Stimulated activated CD8-positive, alpha-beta memory T cell treated with anti-CD3 and anti-CD28 coated beads, Interleukin-4, amount 100 ng/mL, for 24 hours (primary cell): ENCODE measurements at places on chromosomes 7 and 10.
A peak's percentile ranks its signal among the peaks of the same experiment; 100 is the strongest.

GRCh38 chr10:11231285-11231684, 213.6 kb downstream of the CELF2 start:
- no peak for DNase-seq

DNA sequence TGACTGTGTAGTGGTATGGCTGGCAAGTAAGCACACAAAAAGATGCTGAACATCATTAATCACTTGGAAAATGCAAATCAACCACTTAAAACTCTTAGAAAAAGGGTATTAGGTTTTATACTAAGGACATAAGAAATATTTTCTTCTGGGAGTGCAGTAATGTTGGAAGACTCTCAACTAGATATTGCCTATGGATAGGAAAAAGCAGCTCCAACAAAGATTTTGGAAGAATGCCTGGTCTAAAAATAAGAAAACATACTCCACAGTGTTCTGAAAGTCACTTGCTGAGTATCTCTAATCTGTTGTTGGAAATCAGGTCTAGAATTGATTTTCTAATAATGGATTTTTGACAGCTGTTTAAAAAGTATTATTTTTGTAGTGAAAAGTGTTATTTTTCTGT, 50.8 kb upstream of the PHYHIPL start:
- no peak for DNase-seq

GRCh38 chr7:78099715-78100394, 301.3 kb downstream of the PHTF2 start:
- DNase-seq: no peak

GRCh38 chr10:77293773-77294172, 343.8 kb downstream of the KCNMA1 start:
- DNase-seq: no peak

GRCh38 chr7:151782598-151783448, 94.1 kb downstream of the PRKAG2 start:
- peak; percentile 68 for DNase-seq

GRCh38 chr10:13158401-13158800, 3.0 kb upstream of the MCM10 start:
- DNase-seq: peak; percentile 8

- no peak for DNase-seq
Measured at GRCh38 chr7:138023618-138024342, 21.9 kb upstream of the CREB3L2 start.

DNA sequence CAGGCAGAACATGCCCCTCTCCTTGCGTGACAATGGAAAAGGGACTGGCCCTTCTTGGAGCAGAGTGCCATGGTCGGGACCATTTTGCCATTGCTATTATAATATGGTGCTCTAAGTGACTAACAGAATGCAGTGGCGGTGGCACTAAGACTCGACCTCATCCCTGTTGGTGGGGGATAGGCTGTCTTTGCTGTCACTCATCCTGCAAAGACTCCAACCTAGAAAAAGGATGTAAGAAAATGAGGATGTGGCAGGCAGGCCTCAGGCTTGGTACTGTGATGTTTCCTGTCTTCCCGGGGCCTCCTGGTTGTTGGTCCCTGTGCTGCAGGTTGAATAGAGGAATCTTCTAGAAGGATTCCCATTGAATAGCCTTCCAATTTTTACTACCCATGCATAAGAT, 18.6 kb downstream of the BLNK start:
- DNase-seq: no peak

- no peak for DNase-seq
Measured at GRCh38 chr7:49125246-49125645, 200.9 kb downstream of the CDC14C start.

DNA sequence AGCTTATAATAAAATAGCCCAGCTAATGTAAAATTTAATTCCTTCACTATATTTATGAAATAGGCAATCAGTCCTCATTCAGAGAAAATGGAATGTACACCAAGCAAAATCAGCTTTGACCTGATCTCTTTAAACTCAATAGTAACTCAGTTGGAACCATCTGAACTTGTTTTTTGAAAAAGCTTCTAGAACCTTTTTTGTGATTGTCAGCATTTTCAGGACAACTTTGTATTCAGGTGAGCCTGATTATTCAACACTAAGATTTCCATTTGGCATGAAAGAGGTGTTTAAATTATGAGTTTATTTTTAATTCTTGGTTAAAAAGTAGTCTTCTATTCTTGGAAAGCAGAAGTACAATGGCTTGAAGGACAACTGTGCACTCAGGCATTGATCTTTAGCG, 89.5 kb downstream of the FRMD4A start:
- DNase-seq: no peak

GRCh38 chr10:44437840-44438511, 53.1 kb upstream of the CXCL12 start:
- no peak for DNase-seq

DNA sequence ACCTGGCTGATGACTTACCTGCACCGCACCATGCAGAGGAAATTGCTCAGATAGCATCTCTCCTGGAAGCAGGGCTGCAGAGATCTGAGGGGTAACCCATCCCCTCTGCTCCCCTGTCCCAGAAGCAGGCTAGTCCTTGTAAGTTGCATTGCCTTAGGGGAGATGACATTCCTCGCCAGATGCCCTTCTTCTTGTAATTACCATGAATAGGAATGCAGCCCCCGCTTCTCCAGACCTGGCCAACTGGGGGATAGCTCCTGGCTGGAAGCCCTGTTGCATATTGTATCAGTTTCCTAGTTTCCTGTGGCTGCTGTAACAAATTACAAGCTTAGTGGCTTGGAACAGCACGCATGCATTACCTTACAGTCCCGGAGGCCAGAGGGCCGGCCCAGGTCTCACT, 47.5 kb upstream of the EN2 start:
- no peak for DNase-seq

- no peak for DNase-seq
Measured at GRCh38 chr10:5297466-5297865, 67.3 kb upstream of the UCN3 start.

GRCh38 chr7:19852192-19852591, 78.8 kb upstream of the TMEM196 start:
- no peak for DNase-seq

GRCh38 chr10:124075231-124075955, 18.0 kb downstream of the CHST15 start:
- DNase-seq: no peak

GRCh38 chr7:30977222-30977621, 13.5 kb downstream of the GHRHR start:
- no peak for DNase-seq

DNA sequence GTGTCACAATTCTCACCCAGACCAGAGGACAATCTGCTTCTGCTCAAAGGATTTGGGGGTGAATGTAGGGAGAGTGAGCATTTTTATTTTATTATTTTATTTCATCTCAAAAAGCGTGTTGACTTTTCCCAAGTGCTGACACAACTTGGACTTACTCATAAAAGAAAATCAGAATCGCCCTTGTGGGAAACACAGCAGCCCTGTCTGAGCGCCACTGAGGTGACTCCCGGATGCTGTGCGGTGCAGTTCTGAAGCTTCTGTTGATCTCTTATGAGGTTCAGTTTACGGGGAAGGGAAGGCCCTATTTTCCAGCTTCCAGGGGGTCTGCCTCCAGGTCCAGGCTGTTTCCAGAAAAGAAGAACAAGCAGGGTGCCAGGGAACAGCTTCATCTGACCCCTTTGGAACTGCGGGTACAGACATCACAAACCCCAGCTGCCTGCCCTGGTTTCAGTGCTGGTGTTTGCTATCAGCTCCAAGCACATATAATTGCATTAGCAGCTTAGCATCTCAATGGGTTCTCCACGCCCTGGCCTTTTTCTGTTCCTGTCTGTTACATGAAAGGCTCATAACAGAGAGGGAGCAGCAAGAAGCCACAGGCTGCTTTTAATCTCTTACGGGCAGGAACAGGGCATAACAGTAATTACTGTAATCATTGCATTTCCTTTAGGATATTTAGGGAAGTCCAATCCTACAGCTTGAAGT, 52.4 kb downstream of the PARP12 start:
- DNase-seq: no peak

DNA sequence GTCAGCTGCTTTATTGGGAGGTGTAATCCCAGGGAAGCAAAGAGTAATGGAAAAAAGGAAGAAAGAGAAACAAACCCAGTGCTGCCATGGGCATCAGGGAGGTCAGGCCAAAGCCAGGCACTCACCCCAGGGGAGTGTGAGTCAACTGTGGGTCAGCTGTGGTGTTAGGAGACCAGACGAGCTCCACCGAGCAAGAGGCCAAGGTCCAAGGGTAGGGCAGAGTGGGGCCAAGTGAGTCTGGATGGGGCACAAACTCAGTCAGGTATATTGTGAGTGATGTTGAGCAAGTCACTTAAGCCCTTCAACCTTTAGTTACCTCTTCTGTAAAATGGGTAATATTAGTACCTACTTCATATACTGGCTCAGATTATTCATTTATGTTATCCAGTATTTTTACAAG, 30.4 kb upstream of the CDK13 start:
- DNase-seq: no peak

DNA sequence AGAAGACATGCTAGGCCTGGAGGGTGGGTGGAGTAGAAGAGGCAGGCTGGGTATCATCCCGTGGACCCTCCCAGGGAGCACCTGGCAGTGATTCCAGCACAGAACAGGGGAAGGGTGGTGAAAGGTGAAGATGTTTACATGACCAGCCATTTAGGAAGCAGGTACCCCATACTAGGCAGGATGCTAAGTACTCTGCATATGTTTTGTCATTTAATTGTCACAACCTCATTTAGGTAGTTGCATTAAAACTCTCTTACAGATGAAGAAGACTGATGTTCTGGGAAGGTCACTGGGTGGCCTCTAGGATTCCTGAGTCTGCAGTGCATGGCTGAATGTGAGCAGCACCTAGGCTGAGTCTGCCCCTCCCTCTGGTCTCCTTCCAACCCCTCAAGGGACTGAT, 15.2 kb downstream of the ITPRIP start:
- no peak for DNase-seq

DNA sequence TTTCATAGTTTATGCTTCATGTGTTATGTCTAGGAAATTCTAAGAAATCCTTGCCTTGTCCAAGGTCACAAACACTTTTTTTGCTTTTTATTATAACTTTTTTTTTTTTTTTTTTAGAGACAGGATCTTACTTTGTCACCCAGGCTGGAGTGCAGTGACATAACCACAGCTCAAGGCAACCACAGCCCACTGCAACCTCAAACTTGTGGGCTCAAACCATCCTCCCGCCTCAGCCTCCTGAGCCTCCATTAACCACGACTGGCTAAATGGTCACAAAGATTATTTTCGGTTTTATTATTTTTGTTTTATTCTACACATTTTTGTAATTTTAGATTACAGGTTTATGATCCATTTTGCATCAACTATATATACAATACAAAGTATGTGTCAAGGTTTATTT, 7.1 kb upstream of the FAM204A start:
- DNase-seq: no peak

- DNase-seq: no peak
Measured at GRCh38 chr10:73183667-73184281, 15.9 kb downstream of the FAM149B1 start.

DNA sequence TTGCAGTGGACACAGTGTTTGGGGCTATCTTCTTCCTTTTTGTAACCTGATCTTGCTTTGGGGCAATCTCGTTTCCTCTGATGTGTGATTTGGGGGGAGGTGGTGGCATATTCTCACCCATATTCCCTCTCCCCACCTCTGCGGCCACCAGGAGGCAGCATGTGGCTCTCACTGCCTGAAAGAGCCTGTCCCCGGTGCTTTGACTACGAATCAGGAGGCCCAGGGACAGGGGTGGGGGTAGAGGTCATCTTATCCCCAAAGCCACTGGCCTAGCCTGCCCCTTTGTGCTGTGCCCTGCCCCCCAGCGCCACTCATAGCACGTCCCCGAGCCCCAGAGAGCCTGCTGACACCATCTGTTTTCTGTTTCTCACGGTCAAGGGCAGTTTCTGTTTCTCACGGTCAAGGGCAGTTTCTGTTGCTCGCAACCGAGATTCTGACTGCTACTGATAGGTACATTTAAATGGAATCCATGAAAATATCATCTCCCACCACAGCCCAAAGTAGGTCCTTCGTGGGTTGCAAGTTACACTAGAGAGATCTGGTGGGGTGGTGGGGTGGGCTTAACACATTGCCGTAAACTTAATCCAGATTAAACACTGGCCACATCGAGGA, 28.2 kb downstream of the PHYH start:
- peak; percentile 19 for DNase-seq

DNA sequence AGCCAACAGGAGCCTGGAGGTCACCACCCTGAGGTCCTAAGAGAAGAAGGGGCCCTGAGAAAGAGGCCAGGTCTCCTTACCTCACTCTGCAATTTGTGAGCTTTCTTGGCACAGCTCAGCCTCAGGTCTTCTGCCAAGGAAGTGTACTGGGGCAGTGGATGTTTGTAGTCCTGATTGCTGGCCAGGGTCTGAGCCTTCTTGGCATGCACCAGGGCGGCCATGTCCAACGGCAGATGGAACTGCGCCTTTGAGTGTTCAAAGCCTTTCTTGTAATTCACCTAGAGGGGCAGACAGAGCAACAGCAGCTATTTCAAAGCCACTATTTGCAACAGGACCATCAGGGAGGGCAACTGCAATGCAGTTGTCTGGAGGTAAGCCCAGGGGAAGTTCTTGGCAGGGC, 51.7 kb downstream of the NRAP start:
- no peak for DNase-seq

- no peak for DNase-seq
Measured at GRCh38 chr7:79337717-79338116, 115.8 kb downstream of the MAGI2 start.

- no peak for DNase-seq
Measured at GRCh38 chr10:51574248-51575048, 124.9 kb downstream of the CSTF2T start.

DNA sequence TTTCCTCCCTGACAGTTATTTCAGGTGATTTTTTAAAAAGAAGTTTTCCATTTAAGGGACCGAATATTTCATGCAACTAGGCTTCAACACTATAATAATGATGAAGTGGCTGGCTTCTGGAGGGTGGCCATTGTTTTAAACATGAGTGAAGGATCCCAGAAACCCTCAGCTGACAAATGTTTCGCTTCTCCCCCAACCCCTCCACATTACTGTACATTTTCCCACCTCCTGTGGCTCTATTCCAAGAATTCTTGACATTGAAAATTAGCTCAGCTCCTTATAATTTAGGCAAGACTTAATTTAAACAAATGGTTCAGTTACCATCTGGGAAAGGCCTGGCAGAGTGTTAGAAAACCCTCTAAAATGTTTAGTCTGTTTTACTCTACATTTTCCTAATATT, 129.9 kb upstream of the CDCA7L start:
- no peak for DNase-seq

DNA sequence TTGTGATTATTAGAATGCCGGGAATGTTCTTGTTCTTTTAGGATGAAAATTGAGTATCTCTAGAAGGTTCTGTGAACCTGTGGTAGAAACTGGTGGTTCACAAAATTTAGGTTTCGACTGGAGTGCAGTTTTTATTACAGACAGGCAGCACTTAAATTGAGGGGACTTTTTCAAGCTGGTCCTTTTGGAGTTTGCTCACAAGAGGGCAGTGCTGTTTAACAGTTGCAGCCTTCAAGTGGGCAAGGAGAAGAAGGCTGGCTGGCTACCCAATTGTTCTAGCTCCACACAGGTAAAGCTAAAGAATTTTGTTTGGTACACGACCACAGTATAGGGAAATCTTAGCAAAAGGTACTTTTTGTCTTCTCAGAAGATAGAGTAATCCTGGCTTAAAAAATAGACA, 233.6 kb downstream of the SNX13 start:
- DNase-seq: no peak
